Stimulated activated memory B cell treated with anti-CD40 and anti-IgM and Interleukin-4, amounts not matched to agents 10 μg/mL and 1 μg/mL and 100 μg/mL, for 72 hours (primary cell): ENCODE measurements at places on chromosomes 5 and 9.

DNA sequence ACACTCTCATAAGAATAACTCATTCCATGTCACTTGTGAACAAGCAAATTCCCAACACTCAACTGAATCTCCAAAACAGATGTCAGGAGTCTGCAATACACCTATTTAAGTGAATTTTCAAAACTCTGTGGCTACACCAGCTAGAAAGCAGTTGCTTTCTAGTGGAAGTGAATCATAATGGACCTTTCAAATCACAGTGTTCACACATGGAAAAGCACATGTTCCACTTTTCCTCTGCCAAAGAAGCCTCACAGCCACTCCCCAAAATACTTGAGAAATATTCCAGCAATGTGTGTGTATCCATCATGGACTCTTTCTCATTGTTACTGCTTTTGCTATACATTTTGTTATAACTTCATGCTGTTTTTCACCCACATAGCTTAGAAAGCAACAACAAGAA is 17.4 kb downstream of the MARCHF3 start:
- no peak for ATAC-seq

- ATAC-seq: no peak
Measured at GRCh38 chr5:45750574-45750973, 54.4 kb upstream of the HCN1 start.

DNA sequence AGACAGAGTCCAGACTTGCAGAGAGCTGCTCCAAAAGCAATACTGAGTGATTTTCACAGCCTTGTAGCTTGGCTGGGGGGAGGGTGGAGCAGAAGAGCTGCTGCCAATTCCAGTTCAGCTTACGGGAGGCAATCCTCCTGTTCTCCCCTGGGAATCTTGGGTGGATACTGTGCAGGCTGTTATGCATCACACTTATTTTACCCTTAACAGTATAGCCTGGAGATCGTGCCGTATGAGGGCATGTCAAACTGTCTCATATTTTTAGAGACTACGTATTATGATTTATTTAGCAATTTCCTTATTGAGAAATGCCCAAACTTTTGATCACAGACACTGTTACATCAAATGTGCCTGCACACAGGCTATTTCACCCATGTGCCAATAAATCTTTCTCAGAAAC is 85.2 kb downstream of the BASP1 start:
- no peak for ATAC-seq

GRCh38 chr9:108842610-108843295 is 13.0 kb downstream of the ACTL7B start:
- peak; percentile 20 for ATAC-seq

GRCh38 chr5:171092194-171092593 is 216.9 kb upstream of the TLX3 start:
- ATAC-seq: no peak

DNA sequence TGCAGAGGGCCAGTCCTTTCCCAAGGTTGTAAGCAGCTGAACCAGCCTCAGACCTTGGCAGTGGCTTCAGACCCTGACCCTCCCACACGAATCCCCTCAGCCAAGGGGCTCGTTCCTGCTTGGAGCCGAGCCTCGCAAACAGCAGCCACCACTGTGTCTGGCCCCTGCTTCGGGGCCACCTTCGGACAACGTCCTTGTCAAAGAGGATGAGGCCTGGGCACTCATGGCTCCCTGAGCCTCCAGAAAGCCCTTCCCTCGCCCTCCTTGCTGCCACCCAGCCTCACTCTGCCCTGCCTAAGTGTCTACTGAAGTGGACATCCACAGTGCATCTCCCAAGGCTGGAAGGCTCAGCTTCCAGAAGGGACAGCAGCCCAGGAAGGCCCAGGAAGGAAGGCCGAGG is 161.7 kb downstream of the OLFM1 start:
- no peak for ATAC-seq

- peak; percentile 51 for ATAC-seq
Measured at GRCh38 chr9:100066539-100066938, 32.3 kb downstream of the ERP44 start.

GRCh38 chr5:43065387-43065947 is 25.3 kb upstream of the ANXA2R start:
- no peak for ATAC-seq

- ATAC-seq: no peak
Measured at GRCh38 chr9:86788456-86788855, 158.8 kb downstream of the GAS1 start.

- ATAC-seq: no peak
Measured at GRCh38 chr5:143016777-143017516, 246.8 kb downstream of the ARHGAP26 start.

- no peak for ATAC-seq
Measured at GRCh38 chr5:134798468-134798867, 39.9 kb downstream of the DDX46 start.

- no peak for ATAC-seq
Measured at GRCh38 chr5:107876261-107876660, 205.5 kb upstream of the EFNA5 start.

GRCh38 chr5:38265546-38266179 is 7.3 kb downstream of the EGFLAM start:
- ATAC-seq: no peak
